ENCODE measurements at places on chromosomes 6 and 20.

DNA sequence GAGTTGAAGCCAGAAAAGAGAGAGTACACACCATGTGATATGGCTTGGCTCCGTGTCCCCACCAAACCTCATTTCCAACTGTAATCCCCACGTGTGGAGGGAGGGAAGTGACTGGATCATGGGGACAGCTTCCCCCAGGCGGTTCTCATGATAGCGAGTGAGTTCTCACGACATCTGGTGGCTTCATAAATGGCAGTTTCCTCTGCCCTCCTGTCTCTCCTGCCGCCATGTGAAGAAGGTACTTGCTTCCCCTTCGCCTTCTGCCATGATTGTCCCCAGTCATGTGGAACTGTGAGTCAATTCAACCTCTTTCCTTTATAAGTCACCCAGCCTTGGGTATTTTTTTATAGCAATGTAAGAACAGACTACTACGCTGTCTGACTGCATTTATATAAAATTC, 40.3 kb downstream of the TAF4 start:
- no peak for DNase-seq

DNA sequence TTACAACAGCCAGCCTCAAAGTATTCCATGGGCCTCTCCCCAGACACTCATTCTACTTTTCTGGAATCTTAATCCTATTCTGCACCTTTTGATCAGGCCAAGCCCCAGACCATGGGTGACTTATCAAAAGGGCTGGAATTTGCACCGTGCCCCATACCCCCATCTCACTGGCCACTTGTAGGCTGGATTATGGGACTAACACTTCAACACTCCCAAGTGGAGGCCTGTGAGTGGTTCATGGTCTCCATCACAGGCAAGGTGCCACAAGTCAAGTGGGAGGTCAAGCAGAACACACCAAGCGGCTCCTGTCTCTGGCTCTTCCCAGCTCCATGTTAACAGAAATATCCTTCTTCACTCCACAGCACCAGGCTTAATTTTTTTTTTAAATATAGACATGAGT, 212.3 kb upstream of the HEY2 start:
- no peak for DNase-seq

GRCh38 chr20:15060265-15061060, 723.1 kb upstream of the FLRT3 start:
- no peak for DNase-seq

DNA sequence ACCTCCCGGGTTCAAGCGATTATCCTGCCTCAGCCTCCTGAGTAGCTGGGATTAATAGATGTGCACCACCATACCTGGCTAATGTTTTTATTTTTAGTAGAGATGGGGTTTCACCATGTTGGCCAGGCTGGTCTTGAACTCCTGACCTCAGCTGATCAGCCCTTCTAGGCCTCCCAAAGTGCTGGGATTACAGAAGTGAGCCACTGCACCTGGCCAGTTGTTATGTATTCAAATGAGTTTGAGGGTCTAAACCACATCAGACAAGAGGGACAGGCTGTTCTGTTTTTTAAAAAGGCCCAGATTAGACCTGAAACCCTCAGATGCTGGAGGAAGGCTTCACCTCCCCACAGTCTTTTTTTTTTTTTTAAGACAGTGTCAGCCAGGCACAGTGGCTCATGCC, 4.1 kb upstream of the SPAG4 start:
- no peak for DNase-seq

Data from stimulated activated CD8-positive, alpha-beta memory T cell treated with anti-CD3 and anti-CD28 coated beads, Interleukin-15, amount 100 ng/mL, for 48 hours (primary cell).